CD4-positive, alpha-beta T cell treated with Interferon alpha-2 for 1 hour (primary cell): ENCODE measurements at places on chromosomes 3 and 15.

- DNase-seq = no peak
These were observed 482.5 kb downstream of the FOXP1 start for GRCh38 chr3:71101014-71101413.

- DNase-seq = no peak
These were observed 3.9 kb upstream of the GRAMD2A start for GRCh38 chr15:72201391-72201921.

DNA sequence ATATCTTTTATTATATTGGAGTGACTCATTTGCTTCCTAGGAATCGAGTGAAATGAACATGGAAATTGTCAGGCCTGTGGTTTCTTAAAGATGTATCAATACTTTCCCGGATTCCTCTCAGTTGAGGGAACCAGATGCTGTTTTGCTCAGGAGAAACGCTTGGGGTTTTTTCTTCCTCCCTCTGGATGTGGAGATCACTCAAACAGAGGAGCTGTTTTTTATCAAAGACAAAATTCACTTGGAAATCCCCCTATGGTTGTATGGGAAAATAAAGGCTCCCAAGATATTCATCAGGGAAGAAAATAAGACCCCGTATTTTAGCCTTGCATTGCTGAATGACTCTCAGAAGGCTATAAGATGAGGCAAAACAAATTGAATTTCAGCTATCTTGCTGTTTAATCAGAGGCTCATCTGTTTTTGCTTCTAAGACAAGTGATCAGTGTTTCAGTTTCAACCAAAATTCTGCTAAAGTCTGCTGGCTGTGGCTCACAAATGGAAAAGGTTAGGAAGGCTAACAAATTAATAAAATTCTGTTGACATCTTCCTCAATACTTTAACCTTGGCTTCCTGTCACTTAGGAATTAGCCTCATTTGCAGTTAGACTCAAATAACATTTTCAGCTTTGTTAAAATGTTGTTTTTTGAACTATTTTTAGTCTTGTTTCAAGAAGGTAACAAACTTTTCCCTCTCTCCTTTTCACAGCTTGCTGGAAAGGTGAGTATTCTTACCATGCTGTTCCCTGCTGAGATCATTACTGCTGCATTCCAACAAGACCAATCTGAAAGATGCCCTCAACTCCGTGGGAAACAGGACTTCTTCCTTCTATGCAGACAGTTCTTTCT is 83.6 kb downstream of the COL6A5 start:
- no peak for DNase-seq

DNA sequence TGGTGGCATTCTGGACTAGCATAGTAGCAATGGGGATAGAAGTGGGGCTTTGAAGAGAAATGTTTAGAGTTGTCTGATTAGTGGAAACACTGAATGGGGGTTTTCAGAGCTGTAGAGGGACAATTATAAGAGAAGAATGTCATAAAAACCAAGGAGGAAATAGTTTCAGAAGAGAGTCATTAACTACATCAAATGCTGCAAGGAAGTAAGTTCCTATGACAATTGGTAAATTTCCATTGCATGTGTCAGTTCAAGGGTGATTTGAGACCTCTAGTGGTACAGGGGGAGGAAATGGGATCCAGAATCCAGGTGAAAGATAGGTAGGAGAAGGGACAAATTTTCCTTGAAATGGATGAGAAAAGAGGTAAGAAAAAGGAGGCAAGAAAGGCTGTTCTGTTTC is 68.3 kb upstream of the TBC1D5 start:
- DNase-seq = no peak

GRCh38 chr3:152557302-152557999 is 277.5 kb upstream of the P2RY1 start:
- no peak for DNase-seq

DNA sequence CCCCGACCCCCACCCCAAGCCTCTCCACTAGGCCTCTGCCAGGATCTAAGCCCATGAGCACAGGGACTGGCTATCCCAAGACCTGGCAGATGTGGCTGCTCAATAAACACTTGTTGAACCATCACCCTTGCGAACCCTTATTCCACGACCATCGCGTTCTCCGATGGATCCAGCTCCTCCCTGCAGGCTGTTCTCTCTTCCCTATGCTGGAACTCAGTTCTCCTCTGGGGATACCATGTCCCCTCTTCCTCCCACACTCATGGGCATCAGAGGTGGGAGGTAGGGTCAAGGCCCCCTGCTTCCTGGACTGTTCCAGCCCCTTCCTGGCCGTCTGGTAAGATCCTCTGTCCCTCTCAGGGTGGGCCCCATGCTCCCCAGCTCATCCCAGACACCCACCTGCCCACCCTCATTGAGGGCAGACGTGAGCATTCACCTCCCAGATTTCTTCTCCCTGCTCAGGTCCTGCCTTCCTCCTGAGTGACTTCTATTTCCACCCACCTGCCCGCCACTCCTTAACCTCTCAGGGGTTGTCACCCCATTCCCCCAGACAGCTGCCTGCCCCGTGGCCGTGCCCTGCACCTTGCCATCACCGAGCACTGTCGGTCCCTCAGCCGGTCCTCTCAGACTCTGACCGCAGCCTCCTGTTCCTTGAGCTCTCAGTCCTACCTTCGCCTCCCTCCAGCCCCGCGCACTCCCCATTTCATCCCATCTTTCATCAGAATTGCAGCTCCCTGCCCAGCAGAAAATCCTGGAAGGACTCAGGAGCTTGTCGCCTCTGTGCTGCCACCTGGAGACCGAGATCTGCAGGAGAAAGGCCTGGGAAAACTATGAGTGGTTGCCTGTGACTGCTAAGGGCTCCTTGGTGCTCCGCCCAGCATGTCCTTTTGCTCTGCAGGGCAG is 42.0 kb downstream of the PML start:
- no peak for DNase-seq

DNA sequence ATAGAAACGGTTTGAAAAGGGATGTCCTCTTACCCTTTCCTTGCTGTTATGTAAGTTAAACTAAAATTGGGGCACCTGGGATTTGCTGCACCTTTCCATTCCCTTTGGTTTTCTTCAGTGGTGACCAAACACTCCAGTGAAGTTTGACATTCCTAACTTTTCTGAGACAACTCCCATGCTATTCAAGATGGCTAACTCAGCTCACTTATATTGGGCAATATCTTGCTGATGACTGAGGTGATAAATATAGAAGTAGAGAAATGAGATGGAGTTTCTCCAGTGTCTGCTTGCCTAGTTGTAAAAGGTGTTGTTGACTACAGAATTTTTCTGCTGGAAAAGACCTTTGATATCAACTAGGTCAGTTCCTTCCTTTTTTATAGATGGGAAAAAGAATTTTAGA is 291.8 kb downstream of the GAP43 start:
- no peak for DNase-seq

DNA sequence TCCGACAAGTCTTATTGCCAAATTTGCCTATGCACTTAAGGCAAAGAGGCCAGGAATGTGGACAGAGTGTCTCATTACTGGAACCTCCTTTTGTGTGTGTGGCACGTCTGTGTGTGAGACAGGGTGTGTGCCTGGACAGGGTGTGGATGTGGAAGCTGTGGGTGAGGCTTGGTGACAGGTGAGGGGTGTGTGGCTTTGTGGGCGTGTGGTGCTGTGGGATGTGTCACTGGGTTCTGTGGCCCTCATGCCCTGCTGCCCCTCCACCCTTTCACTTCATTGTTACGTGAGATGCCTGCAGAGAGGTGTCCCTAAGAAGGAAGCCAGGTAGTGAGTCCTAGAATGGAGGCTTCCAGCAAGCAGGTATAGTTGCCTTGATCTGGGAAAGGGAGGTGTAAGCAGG is 244.0 kb upstream of the CHRNA7 start:
- no peak for DNase-seq

- DNase-seq = no peak
These were observed 4.8 kb downstream of the TNFAIP8L3 start for GRCh38 chr15:51089699-51090453.

GRCh38 chr15:80059786-80060355 is 395 bp downstream of the ZFAND6 start:
- DNase-seq = no peak

- DNase-seq = no peak
These were observed 18.6 kb downstream of the NDUFB4 start for GRCh38 chr3:120614765-120615164.

- DNase-seq = no peak
These were observed 3.0 kb upstream of the ZNF280D start for GRCh38 chr15:56736308-56736707.

DNA sequence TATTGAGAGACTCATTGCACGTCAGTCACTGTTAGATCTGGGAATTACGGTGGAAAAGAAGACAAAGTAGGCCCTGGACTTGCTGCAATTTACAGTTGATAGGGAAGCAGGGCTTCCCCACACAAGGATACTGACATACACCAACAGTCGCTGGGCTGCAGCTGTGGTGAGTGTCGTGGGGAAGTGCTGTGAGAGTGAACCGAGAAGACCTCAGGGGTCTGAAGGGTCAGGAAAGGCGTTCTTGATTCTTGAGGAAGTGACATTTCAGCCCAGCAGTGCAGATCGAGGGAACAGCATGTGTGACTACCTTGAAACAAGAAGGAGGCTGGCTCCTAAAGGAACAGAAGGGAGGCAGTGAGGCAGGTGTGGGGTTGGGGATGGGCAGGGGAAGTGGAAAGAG is 22.5 kb downstream of the MYZAP start:
- no peak for DNase-seq

DNA sequence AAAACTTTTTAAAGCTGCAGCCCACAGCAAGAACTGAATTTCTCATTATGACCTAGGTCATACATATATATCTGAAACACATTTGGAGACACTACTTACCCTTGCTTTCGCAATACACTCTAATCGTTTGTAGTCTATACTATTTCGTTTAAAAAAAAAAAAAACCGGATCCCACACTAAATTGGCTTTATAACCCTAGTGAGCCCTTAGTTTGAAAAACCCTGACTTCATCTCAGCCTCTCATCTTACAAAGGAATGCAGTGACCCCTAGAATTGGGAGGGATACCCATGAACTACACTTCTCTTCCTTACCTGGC is 4.2 kb downstream of the RARRES1 start:
- DNase-seq = no peak

DNA sequence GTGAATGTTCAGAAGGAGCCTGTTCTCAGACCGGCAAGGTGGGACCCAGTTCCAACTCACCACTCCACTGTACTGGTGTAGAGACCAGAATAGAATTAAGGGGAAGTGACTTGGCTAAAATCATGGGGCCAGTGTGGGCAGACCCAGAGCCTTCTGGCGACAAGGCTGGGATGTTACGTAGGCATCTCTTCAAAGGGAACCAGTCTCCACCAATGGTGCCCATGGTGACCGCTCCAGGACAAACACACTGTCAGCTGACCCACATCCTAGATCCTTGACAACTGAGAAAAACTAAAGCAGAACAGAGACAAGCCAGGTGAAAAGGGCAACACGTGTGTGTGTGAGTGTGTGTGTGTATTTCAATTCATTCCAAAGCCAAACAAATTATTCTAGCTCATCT is 321.7 kb upstream of the FRG2C start:
- no peak for DNase-seq

- DNase-seq = no peak
These were observed 168.1 kb upstream of the LRRN1 start for GRCh38 chr3:3631114-3631513.

DNA sequence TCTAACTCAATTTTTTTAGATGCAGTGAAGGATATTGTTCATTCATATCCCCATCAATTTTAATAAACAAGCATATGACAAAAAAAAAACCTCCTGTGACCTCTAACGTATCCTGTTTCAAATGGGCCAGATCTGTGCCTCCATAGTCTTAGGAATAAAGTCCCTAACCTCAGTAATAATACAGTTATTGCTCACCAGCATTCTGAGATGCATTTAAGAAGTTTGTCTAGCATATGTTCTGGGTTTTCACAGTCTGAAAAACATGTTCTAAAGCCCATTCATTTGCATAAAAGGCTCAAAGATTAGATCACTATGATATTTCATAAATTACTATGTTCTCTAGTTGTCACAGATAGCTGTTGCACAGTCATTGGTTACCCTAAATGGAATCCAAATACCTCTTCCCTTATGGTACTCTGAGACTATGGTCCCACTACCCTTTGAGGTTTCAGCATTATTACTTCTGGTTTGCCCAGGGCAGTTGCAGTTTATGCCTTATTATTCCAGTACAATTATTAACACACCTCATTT is 190.1 kb downstream of the ZIC4 start:
- DNase-seq = no peak

DNA sequence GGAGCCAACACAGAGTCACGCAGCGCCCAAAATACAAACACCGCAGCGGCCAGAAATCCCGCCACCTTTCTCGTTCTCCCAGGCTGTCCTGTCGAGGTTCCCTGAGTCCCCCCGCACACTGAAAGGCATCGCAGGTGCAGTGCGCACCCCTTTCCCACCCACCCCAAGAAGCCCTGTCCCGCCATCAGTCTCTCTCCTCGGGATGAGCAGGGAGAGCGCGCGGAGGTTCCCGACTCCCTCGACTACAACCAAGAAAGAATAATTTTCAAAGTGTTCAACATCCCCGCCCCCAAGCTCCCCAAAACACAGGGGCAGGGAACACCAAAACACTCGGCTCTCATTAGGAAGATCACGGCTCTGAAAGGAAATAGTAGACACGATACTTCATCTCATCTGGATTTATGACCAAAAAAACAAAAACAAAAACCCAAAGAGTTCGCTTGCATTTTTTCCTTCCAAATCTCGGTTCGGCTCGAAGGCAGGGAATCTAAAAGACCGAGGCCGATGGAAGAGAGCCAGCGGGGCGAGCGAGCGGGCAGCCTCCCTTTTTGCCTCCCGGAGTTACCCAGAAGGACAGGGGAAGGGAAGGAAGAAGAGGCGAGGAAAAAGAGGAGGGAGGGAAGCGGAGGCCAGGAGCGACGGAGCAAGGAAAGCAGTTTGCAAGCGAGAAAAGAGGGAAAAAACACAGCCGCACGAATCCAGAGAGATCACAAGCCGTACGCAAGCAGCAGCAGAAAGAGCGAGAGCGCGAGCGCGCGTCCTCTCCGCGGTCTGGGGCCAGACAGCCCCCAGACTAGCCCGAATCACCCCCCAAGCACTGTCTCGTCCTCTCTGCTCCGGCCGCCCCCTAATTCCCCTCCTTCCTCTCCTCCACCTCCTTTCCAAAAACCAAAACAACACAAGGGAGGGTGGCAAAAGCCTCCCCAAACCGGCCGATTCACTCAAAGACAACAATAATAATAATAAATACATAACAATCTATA is 808 bp downstream of the BCL6 start:
- peak; percentile 77 for DNase-seq

DNA sequence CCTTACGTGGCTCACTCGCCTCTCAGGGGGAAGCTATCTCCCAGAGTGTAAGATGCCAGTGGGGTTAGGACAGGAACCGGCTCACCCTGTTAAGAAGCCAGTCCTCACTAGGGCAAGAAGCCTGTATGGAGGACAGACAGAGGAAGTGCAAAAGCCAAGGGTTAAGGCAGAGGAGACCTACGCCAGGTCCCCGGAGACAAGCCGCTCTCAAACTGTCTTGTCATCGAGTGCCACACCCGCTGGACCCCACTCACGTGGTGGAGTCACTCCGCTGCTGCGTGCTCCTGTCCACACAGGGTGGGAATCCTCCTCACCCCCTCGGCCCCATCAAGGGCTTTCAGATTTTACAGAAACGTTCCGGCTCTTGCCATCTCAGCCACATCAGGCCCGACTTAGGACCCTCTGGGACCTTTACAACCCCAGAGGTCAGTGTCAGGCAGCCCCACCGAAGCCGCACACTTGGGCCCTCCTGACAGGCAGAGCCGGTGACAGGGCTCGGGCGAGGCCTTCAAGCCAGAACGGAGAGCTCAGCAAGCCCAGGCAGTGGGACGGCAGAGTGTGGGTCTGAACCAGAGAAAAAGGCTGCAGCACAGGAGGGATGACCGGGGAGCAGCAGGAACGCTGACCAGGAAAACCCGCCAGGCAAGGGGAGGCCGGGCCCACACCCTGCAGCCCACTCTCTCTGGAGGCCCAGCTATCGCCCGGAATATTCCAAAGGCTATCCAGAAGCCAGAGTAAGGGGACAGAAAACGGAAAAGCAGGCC is 61.7 kb downstream of the XXYLT1 start:
- DNase-seq = no peak
